Spinal cord (tissue), 10 donors: ENCODE measurements at places on chromosomes 12 and 14. TPM values are rescaled to one million over a fixed set of nuclear protein-coding genes. Genes with fewer than 3 reads are reported as not detected.

Gene KERA
- total RNA-seq = 1.3 TPM

Gene PIK3C2G
- 0.40 TPM for total RNA-seq

Gene PSMA6
- 167 TPM for total RNA-seq

Gene LTBR
- 6.8 TPM for total RNA-seq

Gene APEX1
- 80.9 TPM for total RNA-seq

Gene PLEKHG3
- 32.1 TPM for total RNA-seq

Gene LALBA
- not detected for total RNA-seq

Gene PTPN6
- 8.4 TPM for total RNA-seq

Gene DENND5B
- 44.4 TPM for total RNA-seq

Gene SLC7A8
- 18.9 TPM for total RNA-seq

Gene C3AR1
- 6.0 TPM for total RNA-seq

Gene OR6C3
- not detected for total RNA-seq
